ENCODE measurements at places on chromosomes 3 and 15.

- DNase-seq, result no peak
Observed at GRCh38 chr3:177448987-177449359, 251.7 kb upstream of the TBL1XR1 start.

GRCh38 chr3:65575376-65575840 is 463.3 kb downstream of the MAGI1 start:
- DNase-seq, result no peak

GRCh38 chr3:82004266-82004665 is 242.8 kb upstream of the GBE1 start:
- DNase-seq, result no peak

GRCh38 chr3:54123003-54123775 is 837 bp downstream of the CACNA2D3 start:
- no peak for DNase-seq

DNA sequence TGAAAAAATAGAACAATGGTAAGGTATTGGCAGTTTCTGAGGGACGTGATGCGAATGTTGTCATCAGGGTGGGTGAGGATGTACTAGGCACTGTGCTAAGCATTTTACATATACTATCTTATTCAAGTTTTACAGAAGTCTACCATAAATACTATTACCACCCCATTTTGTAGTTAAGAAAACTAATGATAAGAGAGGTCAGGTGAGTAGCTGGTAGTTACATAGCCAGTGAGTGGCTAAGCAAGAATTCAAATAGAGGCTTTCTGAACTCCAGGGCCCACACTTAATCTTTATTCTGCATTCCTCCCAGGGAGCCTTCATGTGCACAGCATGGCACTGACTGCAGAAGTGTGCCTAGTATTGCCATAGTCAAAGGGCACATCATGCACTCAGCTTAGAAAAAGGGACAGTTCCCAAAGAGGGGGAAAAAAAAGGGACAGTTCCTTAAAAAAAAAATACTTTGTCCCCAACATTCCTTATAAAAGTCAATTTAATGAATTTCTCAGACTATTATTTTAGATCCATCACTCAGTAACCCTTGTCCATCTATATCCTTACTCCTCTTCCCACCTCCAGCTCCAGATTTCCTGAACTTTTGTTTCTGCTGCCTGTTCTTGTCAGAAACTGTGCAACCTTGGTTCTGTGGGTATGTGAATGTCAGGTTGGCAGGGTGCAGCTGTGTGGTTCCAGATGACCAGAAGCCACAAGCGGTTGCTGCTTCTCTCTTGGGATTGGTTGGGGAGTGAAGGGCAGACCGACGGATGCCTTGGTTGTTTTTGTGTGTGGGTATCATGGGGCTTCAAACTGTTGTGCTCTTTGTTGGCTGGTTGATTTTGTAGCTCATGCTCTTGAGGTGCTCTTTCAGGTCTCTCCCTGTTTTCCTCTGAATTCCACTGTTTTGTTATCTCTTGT is 8.3 kb downstream of the MAPKBP1 start:
- DNase-seq, result no peak

GRCh38 chr3:138694287-138695007 is 85.9 kb downstream of the FAIM start:
- DNase-seq, result no peak

DNA sequence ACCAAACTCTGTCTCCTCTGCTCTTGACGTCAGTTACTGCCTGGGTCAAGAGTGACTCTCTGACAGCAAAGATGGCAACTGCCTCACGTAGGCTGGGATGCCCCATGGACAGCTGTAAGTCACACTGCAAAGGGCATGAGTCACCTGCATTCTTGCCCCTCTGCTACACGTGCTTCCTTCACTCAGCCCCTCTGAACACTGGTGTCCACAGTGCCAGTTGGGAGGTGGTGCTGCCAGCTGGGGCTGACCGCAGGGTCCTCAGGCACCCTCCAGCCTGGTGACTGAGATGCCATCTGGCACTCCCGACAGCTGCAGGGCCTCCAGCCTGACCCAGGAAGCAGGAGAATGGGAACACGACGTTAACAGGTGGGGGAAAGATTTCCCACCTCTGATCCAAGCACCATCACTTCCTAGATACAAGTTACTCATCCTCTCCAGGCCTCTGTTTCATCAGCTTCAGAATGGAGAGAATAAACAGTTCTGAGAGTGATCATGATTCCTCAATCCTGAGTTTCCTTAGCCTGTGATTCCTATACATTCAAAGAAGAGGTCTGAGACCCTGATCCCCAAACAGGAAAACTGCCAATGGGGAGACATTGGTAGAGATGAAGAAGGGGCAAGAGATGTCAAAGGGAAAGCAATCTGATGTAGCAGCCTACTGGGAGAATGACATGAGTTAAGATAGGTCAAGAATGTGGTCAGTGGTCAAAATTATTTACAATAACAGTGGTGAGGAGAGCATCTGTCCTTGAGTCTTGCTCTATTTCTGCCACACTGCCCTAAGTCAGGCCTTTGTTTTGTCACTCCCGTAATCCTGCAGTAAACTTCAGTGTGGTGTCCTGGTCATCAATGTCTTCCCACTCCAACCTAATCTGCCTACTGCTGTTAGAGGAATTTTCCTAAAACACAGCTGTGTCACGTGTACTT is 86.1 kb upstream of the BCL6 start:
- DNase-seq, result no peak

- DNase-seq, result peak; percentile 15
Observed at GRCh38 chr3:127590282-127590592, 296 bp downstream of the TPRA1 start.

- no peak for DNase-seq
Observed at GRCh38 chr3:138043266-138044029, 33.5 kb downstream of the CLDN18 start.

DNA sequence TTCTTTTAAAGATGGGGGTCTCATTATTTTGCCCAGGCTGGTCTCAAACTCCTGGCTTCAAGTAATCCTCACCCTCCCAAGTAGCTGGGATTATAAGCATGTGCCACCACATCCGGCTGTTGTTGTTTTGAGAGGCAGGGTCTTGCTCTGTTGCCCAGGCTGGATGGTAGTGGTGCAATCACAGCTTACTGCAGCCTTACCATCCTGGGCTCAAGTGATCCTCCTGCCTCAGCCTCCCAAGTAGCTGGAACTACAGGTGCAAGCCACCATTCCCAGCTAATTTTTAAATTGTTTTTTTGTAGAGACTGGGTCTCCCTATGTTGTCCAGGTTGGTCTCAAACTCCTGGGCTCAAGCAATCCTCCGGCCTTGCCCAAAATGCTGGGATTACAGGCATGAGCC is 105.5 kb downstream of the SENP2 start:
- no peak for DNase-seq

- DNase-seq, result no peak
Observed at GRCh38 chr3:126028096-126028495, 55.8 kb downstream of the SLC41A3 start.

DNA sequence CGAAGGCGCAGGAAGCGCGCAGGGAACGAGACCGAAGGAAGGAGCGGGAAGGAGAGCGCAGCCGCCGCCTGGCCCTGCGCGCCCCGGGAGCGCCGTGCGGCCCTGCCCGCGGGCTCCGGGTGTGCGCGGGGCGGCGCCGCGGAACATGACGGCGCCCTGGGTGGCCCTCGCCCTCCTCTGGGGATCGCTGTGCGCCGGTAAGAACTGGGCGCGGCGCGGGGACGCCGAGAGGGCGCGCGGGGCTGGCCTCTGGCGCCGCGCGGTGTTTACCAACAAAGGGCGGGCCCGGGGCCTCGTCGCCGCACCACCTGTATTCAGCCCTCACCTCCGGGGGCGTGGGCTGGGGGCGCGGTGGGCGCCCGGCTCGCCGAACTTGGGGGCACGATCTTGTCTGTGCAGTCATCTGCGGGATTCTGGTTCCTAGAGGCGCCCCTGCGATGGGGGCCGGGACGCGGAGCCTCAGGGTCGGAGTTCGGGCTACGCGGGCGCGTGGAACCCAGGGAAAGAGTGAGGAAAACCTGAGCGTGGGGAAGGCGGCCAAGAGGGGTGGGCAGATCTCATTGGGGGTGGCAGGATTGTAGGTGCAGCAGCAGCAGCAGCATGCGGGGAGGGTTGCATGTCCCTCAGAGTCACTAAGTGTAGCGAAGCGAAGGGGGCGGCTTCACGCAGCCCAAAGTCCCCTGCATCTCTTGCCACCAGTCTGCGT is 641 bp downstream of the ACVR2B start:
- peak; percentile 15 for DNase-seq

- no peak for DNase-seq
Observed at GRCh38 chr3:13263770-13264467, 156.2 kb downstream of the NUP210 start.

- no peak for DNase-seq
Observed at GRCh38 chr3:12503126-12503957, 19.1 kb downstream of the TSEN2 start.

DNA sequence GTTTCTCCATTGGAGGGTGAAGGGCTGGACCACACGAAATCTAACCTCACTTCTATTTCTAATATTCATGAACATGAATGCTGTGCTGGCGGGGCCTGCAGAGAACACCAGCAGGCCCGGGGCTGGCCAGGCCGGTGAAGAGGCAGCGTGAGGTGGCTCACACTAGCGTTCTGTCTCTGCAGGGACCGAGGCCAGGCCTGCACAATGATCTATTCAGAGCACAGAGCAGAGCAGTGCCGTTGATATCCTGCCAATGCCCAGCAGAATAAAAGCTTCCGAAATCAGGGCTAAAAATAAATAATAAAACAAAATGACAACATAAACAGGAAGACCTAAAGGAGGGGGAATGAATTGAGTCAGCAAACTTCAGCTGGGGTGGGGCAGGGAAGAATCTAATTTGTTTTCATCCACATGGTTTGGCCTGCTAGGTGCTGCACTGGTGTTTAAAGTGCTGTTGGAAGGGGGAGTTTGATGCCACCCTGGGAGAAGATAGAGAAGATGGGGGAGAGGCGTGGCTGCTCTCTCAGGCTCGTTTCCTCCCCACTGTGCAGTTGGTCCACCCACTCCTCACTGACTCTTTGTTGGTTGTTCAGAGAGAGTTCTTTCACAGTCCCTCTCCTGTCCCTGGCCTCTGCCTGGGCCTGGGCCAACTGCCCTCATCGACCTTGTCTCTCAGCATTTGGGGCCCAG is 837.1 kb downstream of the AGBL1 start:
- no peak for DNase-seq

GRCh38 chr3:136070334-136070733 is 104.8 kb downstream of the PPP2R3A start:
- DNase-seq, result no peak

DNA sequence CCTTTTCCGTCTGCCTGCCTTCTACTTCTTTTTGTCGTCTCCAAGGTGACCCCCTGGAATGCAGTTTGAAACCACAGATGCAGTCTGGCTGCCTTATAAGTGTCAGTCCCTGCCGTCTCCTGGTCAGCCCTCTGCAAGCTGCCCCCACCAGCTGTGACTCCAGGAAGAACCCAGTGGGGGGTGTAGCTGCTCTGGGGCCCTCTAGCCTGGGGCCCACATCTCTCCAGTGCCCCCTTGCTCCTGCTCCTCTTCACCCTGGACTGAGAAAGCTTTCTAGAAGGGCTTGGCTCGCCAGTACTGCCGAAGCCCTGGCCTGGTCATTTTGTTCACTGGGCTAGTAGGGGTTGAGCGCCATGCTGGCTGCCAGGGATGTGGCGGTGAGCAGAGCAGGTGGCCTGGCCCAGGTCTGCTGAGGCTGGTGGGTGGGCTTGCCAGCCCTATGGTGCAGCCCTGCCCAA is 21.3 kb downstream of the SYNM start:
- DNase-seq, result no peak

DNA sequence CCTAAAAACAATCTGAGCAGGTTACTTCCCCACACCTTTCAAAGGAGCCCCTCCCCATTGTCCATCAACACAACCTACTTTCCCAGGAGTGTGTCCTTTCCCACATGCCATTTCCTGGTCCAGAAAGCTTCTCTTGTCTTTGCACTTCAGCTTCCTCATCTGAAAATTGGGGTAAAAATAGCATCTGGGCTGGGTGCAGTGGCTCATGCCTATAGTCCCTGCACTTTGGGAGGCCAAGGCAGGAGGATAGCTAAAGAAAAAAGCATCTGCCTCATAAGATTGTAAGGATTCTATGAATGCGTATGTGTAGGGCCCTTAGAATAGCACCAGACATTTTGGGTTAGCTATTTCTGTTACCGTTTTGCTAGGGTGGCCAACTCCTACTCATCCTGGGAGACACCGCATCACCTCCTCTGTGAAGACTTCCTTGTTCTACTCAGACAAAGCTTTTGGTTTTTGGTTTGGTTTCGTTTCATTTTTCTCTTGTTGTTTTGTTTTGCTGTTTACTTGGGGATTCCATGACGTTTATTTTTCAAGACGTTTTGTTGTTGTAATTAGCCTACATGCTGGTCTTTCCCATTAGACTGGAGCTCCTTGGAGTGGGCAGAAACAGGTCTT is 224.4 kb upstream of the TLE3 start:
- DNase-seq, result no peak

DNA sequence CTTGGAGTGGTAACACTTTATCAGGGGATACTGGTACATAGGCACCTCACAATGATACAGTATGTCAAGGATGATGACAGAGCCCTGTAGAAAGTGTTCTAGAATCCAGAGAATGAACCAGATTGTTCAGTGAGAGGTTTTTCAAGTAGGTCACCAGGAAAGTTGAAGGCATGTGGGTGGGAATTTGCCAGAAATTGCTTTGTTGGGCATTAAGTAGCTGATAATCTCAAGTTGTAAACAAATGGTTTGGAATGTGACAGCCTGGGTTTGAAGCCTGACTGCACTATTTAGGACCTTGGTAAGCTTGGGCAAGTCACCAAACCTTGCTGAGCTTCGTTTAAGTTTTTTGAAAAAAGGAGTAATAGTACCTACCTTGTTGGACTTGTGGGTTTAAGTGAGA is 12.5 kb downstream of the SLC35G2 start:
- no peak for DNase-seq

- DNase-seq, result no peak
Observed at GRCh38 chr3:124206225-124207055, 214.5 kb upstream of the ROPN1 start.

DNA sequence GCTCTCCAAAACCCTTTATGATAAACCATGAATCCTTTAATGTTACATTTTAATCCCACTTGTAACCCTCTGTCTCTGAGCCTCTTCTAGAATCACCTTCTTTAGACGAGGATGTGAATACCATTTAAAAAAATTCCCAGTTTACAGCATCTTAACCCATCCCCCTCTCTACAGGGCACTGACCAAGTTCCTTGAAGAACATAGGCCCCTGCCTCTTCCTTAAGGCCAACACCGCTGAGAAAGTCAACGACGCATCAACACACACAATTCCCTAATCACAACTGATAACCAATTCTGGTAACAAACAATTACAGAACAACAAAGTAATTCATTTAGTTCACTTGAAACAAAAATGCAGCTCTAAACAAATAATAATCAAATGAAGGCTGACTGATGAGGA is 130.3 kb downstream of the DLG1 start:
- DNase-seq, result no peak

DNA sequence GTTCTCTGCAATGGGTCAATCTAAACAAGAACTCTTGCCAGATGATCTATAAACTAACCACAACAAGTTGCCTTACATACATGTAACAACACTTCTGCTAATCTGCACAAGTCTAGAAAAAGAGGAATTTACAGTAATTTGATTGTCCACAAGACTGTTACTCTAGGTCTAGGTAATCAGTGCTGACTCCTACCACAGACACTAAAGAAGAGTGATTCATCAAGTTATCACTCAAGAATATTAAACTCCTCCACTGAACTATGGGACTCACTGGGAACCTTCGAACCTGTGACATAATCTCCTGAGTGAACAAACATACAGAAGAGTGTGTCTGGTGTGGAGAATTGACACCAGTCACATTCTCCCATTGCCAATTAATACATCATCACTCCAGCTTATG is 138.3 kb downstream of the ANXA2 start:
- DNase-seq, result no peak

GRCh38 chr3:69462022-69462825 is 76.3 kb upstream of the FRMD4B start:
- DNase-seq, result no peak
